Foreskin keratinocyte (primary cell): ENCODE measurements at places on chromosomes 3 and 15. TPM values are rescaled to one million over a fixed set of nuclear protein-coding genes. Genes with fewer than 3 reads are reported as not detected.
A peak's percentile ranks its signal among the peaks of the same experiment; 100 is the strongest.

DNA sequence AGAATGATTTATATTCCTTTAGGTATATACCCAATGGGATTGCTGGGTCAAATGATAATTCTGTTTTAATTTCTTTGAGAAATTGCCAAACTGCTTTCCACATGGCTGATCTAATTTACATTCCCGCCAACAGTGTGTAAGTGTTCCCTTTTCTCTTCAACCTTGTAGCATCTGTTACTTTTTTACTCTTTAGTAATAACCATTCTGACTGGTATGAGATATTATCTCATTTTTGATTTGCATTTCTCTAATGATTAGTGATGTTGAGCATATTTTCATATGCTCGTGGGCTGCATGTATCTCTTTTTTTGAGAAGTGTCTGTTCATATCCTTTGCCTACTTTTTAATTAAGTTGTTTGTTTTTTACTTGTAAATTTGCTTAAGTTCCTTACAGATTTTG is 1264.2 kb downstream of the OTOL1 start:
- no peak for DNase-seq

GRCh38 chr3:99765042-99765942 is 52.4 kb upstream of the CMSS1 start:
- DNase-seq, result no peak

AMIGO3 gene
- not detected in 2 replicates for total RNA-seq

CLEC3B gene
- total RNA-seq, result not detected in 2 replicates

GRCh38 chr3:50254577-50255250 is 14.2 kb upstream of the SEMA3B start:
- DNase-seq, result no peak

RYR3 gene
- total RNA-seq, result under 0.01 TPM in 2 replicates

DNA sequence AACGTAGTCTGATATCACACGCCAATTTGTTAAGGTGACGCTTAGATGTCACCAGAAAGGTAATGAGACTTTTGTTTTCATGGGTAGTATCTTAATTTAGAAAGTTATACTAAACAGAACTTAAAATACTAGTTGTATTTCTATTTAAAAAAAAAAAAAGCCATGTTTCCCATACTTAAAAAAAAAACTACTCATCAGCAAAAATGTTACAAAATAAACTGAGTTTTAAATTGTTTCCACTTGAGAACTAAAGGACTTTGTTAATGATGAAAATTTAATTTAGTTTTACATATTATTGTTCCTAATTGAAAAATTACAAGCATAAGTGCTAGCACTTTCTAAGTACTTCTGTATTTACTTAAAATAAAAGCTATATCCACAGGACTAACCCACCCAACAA is 300.8 kb upstream of the ATP11B start:
- DNase-seq, result no peak

GPR15 gene
- not detected in 2 replicates for total RNA-seq

DNA sequence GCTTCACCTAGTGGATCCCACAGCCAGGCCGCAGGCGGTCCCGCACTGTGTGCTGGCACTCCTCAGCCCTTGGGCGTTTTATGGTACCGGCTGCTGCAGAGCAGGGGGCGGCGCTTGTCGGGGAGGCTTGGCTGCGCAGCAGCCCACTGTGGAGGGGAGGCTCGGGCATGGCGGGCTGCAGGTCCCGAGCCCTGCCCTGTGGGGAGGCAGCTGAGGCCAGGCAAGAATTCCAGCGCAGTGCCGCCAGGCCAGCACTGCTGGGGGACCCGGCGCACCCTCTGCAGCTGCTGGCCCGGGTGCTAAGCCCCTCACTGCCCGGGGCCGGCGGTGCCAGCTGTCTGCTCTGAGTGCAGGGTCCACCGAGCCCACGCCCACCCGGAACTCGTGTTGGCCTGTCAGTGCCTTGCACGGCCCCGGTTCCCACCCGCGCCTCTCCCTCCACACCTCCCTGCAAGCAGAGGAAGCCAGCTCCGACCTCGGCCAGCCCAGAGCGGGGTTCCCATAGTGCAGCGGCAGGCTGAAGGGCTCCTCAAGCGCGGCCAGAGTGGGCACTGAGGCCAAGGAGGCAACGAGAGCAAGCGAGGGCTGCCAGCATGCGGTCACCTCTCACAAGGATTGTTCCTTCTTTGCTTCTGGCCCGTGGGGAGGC is 435.0 kb upstream of the ATP10A start:
- DNase-seq, result no peak

VWA5B2 gene
- not detected in 2 replicates for total RNA-seq

- DNase-seq, result no peak
Measured at GRCh38 chr3:62039586-62039985, 333.8 kb downstream of the FEZF2 start.

GRCh38 chr3:186779204-186779603 is 4.2 kb upstream of the EIF4A2 start:
- DNase-seq, result no peak

- no peak for DNase-seq
Measured at GRCh38 chr15:79987569-79987955, 16.6 kb upstream of the BCL2A1 start.

DNA sequence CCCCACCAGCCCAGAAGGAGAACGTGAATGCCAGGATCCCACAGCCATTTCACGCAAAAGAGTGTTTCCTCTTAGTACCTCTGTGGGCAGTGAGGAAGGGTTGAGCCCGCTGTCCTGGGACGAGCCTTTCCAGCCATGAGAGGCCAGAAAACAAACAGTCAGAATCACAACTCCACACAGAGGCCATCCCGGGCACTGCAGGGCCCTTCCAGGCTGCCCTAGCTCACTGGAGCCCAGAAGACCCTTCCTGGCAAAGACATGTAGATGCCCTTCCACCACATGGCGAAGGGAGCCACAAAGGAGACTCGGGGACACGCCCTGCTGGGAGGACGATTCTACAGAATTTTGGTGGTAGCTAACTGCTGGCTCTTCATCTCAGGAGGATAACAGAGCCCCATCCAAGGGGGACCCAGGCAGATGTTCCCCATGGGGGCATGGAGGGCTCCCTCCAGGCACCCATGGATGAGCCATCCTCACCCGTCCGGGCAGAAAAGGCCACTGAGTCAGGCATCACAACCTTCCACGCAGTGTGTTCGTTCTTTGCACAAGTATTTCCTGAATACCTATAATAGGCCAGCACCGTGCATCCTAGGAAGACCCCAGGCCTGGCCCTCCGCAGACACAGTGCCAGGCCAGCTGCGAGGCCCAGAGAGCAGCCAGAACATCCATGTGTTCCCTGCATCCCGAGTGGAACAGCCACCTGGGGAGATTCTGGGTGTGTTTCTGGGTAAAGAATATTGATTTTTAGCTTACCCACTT is 47.2 kb downstream of the SLC12A8 start:
- DNase-seq, result no peak

DNA sequence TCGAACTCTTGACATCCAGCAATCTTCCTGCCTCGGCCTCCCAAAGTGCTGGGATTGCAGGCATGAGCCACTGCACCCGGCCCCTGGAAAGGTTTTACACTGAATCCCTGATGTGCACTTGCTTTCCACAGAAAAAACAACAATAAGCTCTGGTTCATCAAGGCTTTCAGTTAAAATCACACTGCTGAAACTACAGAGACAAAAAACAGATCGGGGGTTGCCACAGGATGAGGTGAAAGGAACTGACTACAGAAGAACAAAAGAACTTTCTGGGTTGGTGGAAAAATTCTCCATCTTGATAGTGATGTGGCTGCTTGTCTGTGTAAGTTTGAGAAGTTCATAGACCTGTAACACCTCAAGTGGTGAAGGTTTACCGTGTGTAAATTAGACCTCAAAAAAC is 2.9 kb downstream of the RAB43 start:
- DNase-seq, result no peak

DNA sequence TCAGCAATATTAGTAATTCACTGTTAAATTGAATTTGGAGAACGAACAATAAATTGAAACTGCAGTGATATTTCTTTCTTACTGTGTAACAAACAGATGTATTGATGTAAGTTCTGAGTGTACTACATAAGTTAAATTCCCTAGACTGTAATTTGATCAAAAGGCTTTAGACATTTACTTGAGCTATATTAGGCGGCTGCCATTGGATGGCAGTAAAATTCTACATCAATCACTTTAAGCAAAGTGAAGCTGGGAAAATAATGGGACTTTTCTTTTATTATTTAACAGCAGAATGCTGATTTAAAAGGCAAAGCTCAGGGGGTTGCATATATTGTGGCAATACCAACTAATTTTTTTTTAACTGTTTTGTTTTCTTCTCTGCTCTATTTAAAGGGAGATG is 212.6 kb upstream of the PLSCR5 start:
- no peak for DNase-seq

DNA sequence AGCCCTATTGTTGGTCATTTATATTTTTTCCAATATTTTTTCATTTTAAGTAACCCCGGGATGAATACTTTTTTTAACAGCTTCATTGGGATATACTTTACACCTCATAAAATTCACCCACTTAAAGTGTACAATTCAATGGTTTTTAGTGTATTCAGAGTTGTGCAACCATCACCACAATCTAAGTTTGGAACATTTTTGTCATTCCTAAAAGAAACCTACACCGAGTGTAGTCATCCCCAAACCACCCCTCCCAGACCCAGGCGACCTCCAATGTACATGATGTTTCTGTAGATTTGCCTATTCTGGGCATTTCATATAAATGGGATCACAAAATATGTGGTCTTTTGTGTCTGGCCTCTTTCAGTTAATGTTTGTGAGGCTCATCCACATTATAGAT is 118.3 kb upstream of the FRMD4B start:
- DNase-seq, result no peak

GRCh38 chr15:44034334-44034733 is 160.7 kb downstream of the FRMD5 start:
- DNase-seq, result no peak

GRCh38 chr15:90907838-90908507 is 4.9 kb downstream of the MAN2A2 start:
- DNase-seq, result no peak

DNA sequence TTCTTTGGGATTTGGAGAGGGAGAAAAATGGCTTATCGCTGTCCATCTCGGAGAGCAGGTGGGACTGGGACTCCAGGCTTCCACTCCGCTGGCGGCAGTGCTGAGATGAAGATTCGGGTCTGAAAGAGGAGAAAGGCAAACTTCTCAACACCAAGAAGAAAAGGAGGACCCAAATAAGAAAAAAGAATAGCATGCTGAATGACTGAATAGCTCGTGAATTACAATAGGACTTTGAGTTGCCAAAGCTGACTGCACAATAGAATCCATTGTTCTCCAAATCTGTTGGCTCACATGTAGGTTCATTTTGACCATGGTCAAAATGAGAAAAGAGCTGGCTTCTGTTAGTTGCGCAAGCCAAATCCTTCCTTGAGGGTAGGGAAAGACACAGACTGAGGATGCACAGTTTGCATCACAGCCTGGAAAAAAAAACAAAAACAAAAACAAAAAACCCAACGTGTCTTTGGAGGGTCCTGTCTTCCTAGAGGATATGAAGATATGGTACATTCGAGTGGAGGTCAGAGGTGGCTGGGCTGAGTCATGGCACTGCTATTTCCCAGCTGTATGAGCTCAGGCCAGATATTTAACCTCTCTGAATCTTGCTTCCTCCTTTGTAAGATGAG is 59.3 kb upstream of the LMOD3 start:
- DNase-seq, result no peak

DNA sequence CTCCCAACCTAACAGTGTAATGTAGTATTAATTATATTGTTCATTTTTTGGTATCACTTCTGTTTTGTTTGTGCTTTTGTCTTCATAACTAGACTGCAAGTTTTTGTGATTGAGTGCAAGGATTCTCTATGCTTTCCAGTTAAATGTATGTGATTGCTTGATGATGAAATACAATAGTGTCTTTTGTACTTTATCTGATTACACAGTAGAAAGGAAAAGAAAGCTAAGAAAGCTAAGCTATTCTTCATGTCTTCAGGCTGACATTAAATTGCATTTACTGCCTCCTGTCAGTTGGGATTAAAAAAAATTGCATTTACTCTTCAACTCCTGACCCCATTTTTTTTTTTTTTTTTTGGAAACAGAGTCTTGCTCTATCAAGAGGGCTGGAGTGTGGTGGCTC is 28.5 kb downstream of the RTF1 start:
- no peak for DNase-seq

GRCh38 chr3:157023226-157023625 is 136.7 kb downstream of the CCNL1 start:
- no peak for DNase-seq

DNA sequence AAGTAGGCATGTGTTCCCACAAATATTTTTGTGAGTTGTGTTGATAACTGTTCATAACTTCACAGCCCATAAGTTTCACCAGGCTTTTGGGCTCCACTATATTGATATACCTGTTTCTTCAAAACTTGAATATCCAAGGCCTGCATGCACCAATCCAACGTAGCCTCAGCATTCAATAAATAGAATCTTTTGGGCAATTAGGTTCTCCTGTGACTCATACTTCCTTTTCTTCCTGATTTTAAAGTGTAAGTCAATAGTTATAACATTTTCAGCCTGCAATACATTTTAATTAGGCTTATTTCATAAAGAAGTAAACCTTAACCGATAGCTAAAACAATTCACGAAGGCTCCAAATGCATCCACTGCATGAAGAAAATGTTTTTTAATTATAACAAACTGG is 97.8 kb upstream of the SPRED1 start:
- no peak for DNase-seq

DNA sequence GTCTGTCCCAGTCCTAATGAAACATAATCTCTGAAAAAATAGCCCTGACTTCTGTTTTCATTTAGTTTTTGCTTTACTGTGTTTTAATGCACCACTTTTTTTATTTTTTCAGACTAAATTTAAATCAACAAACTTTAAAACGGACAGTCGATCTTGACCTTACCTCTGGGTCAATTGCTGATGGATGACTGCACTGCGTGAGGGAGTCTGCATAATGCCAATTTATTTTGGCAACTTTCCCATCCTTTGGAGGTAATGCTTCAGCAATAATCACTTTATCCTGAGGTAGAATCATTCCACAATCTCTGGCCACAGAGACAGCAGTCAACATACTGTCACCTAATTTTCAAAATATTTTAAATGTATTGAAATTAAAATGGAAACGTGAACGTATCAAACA is 32.5 kb upstream of the GP5 start:
- no peak for DNase-seq

- DNase-seq, result no peak
Measured at GRCh38 chr15:57196865-57197264, 179.4 kb upstream of the CGNL1 start.

- DNase-seq, result no peak
Measured at GRCh38 chr3:67290438-67290837, 292.3 kb downstream of the KBTBD8 start.

DNA sequence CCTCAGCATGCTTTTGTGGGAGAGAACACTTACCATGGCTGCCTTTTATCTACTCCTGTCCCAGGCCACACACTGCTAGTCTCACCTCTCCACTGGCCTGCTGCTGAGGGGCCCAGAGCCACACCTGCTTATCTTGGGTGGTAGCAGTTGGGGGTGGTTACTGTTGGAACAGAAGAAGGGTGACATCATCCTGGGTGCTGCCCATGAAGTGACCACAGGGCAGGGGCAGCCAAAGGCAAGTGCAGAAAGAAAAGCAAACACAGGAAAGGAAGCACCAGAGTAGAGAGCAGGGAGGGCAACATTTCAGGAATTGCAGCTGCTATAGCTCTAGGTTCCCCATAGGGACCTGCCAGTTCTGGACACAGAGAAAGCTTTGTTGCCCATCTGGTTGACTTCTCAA is 345.2 kb downstream of the VPS13C start:
- DNase-seq, result peak; percentile 28

APH1B gene
- total RNA-seq, result 5.3 and 5.7 TPM in 2 replicates

- DNase-seq, result no peak
Measured at GRCh38 chr3:122619040-122619439, 41.6 kb downstream of the PARP15 start.

- DNase-seq, result no peak
Measured at GRCh38 chr3:75886971-75887526, 101.7 kb upstream of the ZNF717 start.
